Cerebellum (tissue), 4 donors: ENCODE measurements at places on chromosomes 11 and 22.

DNA sequence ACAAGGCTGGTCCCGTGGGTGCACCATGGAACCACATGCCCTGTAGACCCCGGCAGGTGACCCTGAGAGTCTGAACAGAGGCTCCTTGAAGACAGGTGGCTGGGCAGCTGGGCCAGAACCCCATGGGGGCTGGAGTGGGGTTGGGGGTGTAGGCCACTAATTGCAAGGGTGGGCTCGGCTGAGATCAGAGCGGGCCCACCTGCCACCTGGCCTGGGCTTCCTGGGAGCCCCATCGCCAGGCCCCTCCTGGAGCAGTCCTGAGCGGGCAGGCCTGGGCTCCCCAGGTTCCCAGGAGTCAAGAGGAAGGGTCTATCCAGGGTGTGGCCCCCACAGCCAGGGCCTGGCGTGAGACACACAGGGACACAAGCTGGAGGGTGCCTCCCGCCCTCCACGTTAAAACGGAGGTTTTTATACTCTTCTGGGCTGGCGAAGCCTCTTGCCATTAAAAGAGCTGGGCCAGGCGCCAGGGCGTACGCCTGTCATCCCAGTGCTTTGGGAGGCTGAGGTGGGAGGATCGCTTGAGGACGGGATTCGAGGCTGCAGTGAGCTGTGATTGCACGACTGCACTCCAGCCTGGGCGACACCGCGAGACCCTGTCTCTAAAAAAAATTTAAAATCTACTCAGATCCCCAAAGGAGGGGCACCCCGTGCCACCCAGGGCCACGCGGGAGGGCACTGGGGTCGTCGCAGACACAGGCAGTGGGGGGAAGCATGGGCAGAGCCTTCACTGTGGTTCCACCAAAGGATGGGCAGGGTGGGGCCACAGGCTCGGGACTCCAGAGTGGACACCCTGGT, 4.8 kb upstream of the TRABD start:
- DNase-seq = no peak

DNA sequence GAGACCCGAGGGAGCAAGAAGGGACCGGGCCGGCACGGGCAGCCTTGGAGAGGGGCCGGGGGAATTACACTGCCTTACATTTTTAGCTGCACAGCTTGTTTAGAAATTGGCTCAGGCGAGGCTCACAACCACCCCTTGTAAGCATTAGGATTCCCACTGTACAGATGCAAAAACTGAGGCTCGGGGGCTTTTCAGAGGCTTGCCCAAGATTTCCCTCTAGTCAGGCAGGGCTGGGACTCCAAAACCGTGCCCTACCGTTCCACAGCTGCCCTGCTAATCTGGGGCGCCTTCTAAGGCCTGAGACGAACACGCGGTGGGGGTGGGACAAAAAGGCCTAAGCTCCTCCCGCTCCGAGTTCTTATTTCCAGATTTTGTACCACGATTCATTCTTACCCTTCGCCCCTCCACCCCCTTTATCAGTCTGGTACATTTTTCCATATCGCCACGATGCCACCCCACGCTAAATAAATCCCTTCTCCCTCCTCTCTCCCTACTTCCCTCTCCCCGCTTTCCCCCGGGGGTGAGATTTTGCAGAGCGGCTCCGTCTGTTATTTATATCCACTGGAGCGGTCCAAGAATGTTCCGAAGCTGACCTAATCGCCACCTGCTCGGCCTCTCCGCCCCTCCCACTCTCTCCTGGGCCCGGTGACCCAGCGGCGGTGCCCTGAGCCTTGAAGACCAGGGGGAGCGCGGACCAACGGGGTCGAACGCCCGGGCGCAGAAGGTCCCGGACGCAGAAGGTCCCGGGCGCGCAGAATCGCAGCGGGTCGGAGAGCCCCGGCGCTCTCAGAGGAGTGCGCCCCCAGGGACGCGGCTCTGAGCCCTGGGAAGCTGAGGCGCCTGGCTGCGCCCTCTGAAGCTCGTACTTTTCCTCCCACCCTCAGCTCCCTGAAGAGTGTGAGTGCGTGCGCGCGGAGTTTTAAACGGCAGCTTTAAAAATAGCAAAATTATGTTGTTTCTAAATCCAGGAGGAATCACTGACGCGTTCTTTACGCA, 764 bp upstream of the PACSIN3 start:
- DNase-seq = peak; percentile 91

GRCh38 chr11:67441731-67442351, 1.4 kb downstream of the CORO1B start:
- DNase-seq = no peak

GRCh38 chr11:94858012-94858705, 90.0 kb downstream of the AMOTL1 start:
- no peak for DNase-seq

DNA sequence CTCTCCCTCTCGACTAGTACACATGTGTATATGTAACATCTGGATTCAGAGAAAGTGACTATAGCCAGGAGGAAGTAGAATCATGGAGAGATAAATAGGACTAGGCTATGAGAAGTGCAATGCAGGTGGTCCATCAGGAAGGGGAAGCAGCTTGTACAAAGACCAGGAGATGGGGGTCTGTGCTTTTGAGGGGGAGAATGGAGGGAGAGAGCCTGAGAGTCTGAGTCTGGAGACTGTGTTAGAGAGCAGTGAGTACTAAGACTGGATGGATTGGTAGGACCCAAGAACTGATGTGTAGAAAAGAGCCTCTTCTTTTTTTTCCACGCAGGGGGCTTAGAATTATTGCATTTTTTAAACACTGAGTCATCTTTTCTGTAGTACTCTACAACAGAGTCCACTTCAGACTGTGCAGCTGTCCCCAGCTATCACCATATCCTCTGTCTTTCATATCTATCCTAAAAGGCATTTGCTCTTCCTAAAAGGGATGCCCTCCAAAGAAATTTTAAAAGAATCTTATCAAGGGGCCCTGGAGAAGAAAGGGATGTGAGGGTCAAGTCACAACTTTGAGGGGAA, 80.4 kb downstream of the BDNF start:
- DNase-seq = no peak

DNA sequence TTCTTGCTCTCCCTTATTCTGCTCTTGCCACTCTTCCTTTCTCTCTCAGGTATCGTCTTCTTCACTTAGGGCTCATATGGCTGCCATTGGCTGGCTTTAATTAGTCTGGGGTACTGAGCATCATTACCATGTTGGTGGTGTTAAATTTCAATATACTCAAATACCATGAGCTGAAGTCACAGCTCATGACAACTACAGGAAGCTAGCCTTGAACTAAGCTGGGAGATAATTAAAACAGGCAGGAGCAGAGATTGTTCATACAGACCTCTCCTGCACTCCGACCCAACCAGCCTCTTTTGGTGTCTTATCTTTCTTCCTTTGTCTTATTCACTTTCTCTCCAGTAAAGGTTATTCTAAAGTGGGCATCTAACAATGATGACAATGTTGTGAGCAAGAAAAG, 130.9 kb upstream of the BLID start:
- no peak for DNase-seq

DNA sequence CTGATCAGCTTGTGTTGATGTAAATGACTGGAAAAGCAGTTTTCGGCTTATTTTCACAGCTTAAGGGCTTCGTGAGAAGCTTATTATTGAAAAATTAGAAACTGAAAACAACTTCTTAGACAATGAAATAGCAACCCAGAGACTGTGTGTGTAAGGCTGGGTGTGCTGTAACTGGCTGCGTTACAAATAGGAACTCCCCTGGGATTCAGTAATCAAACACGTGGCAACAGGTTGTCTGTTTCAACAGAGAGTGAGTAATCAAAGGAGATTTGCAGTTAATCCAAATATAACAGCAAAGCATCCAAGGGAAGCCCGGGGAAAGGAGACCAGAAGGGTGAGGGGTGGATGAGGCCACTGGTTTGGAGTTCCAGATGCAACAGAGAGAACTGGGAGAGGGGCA, 19.2 kb downstream of the NTM start:
- no peak for DNase-seq

DNA sequence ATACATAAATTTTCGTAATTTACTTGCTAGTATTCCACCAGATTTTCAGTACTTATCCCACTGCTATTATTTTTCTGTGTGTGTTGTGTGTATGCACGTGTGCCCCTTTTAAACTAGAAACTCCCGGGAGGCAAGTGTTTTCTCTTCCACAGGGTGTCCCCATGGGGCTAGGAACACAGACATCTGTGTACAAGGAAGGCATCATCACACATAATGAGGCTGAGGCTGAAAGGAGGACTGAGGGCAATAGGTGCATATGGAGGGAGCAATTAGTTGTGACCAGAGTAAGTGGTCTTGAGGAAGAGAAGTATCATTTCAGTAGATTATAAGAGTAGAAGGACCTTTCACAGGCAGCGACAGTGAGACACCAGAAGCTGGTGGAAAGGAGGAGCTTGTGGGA, 2.1 kb upstream of the DPAGT1 start:
- DNase-seq = no peak

DNA sequence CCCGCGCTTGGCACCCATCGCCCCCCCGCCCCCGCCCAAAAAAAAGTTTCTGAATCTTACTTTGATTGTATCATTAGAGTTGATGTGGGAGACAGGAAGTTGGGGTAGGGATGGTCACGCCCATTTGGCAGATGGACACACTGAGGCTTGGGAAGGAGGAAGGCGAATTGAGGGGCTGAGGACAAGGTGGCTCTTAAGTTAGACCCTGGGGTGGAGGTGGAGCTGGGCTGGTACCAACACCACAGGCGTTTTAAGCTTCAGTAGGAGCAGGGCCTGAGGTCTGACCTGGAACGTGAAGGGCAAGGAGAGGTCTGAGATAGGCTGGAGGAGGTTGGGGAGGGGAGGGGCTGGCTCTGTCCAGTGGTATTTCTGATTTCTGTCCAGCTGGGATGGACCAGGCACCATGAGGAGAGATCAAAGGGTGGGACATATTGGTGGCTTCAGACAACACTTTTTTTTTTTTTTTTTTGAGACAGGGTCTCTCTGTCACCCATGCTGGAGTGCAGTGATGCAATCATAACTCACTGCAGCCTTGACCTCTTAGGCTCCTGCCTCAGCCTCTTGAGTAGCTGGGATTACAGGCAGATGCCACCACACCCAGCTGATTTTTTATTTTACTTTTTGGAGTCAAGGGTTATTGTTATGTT, 799 bp upstream of the CDC42BPG start:
- DNase-seq = no peak

DNA sequence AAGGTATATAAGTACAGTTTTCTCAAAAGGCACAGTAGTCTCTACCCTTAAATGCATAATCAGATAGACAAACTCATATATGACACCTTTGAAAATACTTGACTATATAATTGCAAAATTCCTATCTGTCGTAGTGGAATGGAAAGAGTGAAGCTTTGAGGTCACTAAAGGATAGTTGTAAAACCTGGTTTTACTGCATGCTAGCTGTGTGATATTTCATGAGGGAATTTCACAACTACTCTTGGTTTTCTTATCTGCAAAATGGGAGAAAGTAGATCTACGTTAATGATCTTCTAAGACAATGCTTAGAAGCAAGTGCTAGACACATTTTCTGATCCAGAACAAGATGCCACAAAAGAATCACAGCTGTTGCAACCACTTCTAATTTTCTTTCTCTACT, 332.2 kb downstream of the AASDHPPT start:
- DNase-seq = no peak

- DNase-seq = no peak
Observed at GRCh38 chr11:88378422-88379066, 41.0 kb upstream of the CTSC start.

GRCh38 chr11:131025020-131025419, 108.7 kb upstream of the SNX19 start:
- no peak for DNase-seq

DNA sequence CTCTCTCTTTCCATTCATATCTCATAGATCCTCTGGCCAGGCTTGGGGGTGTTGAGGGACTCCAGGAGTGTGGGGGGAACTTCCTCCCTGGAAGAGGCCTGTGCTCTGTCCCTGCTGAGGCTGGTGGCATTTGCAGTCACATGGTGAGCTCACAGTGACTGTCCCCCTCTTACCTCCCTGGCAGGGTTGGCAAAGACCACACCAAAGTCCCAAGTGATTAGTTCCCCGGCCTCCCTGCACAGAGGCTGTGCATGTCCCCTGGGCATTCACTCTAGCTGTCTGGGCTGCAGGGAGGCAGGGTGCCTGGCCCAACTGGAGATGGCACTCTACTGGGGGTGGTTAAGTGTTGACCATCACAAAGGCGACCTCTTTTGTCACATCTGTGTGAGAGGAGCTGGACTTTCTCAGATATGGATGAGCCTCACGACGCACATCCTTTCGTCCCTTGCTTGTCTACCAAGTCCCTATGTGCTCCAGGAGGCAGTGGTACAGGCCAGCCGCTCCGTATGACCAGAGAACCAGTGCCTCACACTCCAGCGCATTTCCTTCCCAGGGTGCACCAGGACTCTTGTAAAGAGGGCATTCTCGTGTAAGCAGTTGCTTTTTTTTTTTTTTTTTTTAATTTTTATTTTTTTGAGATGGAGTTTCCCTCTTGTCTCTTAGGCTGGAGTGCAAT, 8.8 kb downstream of the TANGO2 start:
- DNase-seq = no peak

GRCh38 chr11:6307876-6308275, 12.4 kb downstream of the CAVIN3 start:
- no peak for DNase-seq

GRCh38 chr11:46639197-46639839, 22.0 kb downstream of the ATG13 start:
- DNase-seq = no peak

DNA sequence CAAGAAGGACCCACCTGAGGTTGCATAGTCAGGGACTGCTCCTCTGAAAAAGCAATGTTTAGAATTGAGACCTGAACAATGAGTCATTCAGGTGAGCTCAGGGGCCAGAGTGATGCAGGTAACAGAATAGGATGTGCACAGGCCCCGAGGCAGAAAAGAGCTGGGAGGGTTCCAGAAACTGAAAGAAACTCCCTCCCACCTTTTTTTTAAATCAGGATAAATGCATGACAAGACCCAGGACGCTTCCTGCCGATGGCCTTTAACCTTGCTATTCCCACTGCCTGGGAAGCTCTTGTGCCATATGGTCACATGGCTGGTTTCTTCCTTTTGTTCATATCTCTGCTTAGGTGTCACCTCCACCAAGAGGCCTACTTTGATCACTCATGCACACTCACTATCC, 214.2 kb upstream of the ZBED5 start:
- no peak for DNase-seq

GRCh38 chr22:47345025-47345424, 582.6 kb downstream of the TBC1D22A start:
- no peak for DNase-seq

- DNase-seq = no peak
Observed at GRCh38 chr11:73734993-73735392, 25.9 kb downstream of the RAB6A start.

DNA sequence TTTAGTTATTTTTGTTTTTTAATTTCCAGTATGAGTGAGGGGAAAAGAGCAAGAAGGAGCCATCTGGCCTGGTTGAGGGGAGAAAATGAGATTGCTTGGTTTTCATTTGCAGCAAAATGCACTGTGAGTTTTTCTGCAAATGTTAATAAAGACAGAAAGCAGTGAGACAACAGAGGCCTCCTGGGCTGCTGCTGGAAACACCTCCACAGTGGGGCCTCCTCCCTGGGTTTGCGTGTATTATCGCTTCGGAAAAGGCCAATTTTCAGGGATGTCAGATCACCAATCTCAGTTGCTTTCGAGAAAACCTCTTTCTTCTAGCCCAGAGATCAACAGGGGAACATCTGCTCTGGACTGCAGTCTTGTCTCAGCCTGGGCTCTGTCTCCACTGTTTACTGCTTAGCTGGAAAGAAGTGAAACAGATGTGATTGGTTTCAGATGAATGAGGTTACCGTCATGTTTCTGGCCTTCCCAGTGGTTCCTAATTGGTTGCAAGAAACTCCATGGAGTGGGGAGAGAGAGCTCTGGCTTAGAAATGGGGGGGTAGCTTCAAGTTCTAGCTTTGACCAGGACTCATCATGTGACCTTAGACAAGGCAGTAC, 17.3 kb downstream of the TSPAN18 start:
- DNase-seq = no peak
